Thoracic aorta (tissue), 2 donors: ENCODE measurements at places on chromosomes 7 and 10. TPM values are rescaled to one million over a fixed set of nuclear protein-coding genes. Genes with fewer than 3 reads are reported as not detected.
A peak's percentile ranks its signal among the peaks of the same experiment; 100 is the strongest.

- peak; percentile 19 for DNase-seq
Measured at GRCh38 chr10:114541081-114541796, 116.8 kb downstream of the ABLIM1 start.

Gene CCL26
- total RNA-seq = not detected

Gene CRPPA
- total RNA-seq = 2.1 TPM

Gene SORCS1
- total RNA-seq = 1.1 TPM
